ENCODE measurements at places on chromosomes 7 and 10.

DNA sequence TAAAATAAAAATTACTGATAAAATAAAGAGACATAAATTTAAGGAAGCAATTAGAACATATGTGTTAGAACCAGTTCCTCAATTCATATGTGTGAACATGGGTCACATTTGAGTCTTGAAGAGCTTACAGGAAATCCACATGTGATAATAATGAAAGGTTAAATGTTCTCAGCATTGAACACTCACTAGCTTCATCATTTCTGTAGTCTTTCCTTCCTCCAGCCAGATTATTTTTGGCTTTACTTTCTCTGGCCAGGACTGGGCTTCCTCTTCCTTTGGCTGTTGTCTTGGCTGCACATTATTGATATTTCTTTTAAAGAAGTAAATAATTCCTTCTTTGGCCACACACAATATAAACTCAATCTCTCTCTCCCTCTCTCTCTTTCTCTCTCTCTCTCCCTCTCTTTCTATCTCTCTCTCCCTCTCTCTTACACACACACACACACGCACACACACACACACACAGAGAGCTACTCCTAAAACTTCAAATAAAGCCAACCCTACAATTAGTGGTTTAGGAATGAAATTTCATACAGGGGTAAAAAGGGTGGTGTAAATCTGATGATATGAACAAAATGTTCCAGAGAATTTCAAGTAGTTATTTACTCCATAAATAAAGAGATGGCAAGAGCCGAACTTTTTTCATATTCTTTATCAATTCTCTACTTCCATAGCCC, 171.2 kb downstream of the REEP3 start:
- no peak for DNase-seq

GRCh38 chr10:133394801-133395221, 854 bp downstream of the MTG1 start:
- no peak for DNase-seq

GRCh38 chr7:127245607-127246006, 7.1 kb downstream of the GRM8 start:
- no peak for DNase-seq

- DNase-seq, result no peak
Observed at GRCh38 chr10:89228962-89229361, 21.8 kb upstream of the CH25H start.

DNA sequence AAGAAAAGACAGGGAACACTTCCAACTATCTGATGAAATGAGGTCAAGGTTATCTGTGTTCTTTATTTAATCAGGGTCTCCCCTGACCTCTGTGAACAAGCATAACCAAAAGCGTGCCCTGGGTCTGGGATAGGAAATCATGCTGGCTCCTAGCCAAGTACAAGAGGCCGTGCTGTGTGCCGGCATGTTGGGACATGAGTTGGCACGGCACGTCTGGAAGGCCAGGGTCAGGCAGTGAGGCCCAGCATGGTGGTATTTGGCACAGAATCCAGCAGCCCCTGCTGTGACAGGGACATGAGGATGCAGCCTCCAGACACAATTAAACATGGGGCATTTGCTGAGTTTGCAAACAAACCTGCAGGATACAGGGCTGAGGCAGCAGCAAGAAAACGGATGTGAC, 320.4 kb downstream of the PLXNA4 start:
- DNase-seq, result no peak

GRCh38 chr7:37552030-37552429, 103.4 kb upstream of the ELMO1 start:
- DNase-seq, result no peak

DNA sequence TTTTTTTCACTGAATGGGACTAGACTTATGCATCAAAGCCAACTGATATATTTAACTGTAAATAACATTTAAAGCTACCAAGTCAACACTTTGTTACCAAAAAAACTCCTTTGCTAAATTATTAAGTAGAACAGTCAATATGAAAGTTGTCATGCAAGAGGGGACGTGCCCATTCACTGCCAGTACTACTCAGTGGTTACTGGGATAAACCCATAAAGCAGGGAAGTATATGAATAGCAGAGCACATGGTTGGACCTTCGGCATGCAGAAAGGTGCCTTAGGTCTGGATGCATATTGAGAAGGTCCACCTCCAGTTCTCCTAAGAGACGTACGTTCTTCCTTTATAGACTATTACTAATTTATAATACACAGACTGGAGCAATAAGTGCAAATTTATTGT, 120.1 kb downstream of the SVOPL start:
- no peak for DNase-seq

DNA sequence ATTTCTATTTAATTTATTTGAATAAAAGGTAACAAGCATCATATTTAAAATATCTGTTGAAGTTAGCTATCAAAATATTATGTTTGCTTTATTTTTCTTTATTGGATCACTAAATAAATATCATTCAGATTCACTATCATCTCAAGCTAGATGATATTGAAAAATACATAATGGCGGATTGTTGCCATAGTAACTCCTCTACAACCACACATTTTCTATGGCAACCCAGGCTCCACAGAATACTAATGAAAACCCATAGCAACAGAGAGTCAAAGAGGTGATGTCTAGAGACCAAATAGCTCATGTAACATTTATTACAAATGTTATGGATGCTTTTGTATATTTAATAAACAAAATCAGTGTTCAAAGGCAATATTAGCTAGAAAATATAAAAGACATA, 148.9 kb upstream of the CDK1 start:
- no peak for DNase-seq

- DNase-seq, result no peak
Observed at GRCh38 chr10:4127518-4128315, 342.7 kb upstream of the KLF6 start.

- no peak for DNase-seq
Observed at GRCh38 chr10:90197766-90198165, 496.4 kb downstream of the KIF20B start.

DNA sequence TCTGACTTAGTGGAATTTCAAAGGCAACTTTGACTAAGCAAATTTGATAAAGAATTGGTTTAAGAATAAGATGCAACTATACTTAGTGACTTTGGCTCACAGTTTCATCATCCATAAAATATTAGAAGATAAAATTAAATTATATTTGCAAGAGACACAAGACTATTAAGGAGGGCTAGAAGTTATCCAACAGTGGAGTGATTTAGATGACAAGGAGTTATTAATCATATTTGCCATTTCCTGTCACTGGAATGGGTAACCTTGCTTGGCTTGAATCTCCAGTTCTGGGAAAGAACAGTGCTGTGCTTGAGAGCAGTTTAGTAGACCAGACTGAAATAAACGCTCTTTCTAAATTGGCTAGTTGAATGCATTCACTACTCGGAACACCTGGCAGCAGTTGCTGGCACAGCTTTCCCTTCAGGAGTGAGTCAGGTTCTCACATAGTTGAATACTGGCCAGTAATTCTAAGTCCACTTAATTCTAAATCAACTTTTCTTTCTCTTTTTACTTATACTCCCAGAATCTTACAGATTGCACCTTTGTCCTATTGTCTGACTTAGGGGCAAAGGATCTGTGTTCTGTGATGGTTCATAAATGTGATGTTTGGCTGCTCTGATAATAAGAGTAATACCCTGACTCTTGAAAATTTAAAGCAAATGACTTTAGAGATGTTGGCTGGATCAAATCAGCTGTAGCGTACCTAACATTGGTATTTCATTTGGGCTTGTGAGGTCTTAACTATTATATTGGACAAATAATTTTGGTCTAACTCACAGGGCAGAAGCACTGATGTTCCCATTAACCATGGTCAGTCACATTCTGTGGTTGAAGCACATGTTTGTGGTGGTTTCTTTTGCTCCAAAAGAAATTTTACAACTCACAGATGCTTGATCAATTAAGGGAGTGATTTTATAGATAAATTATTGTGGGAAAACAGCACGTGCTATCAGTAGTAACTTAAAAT, 16.6 kb downstream of the STMP1 start:
- DNase-seq, result no peak

GRCh38 chr7:101953248-101953819, 135.9 kb downstream of the CUX1 start:
- DNase-seq, result no peak

- no peak for DNase-seq
Observed at GRCh38 chr7:159154243-159154642, 9.6 kb upstream of the VIPR2 start.

DNA sequence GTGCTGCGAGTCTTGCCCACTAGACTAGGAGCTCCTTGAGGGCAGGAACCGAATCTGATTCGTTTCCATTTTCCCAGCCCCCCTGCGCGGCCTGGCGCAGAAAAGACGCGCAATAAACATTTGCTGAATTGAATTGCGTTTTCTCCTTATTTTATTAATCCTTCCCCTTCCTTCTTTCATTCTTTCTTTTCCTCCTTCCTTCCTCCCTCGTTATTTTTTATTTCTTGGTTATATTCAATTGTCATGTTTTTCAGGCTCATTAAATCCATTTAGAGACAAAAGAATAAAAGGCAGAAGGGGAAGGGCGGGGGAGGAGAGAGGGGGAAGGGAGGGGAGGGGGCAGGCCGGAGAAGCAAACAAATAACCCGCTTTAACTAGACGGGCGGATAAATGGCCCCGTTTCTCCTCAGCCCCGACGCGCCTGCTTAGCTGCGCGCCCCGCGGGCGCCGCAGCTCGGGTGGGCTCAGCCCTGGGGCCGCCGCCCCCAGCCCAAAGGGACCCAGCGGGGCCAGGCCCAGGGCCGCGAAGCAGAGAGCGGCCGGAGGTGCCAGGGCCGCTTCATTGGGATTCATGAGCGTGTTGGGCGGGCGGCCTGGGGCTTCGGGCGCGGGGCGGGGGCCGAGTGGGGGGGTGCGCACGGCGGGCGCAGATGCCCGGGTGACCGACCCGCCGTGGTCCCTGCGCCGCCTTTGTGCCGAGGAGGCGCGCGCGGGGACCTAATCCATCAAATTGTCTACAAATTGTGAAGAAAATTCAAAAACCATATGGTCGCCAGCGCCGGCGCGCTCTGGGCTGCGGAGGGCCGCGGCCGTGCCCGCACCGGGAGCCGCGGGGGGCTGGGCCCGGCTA, 5.0 kb downstream of the LBX1 start:
- DNase-seq, result no peak

DNA sequence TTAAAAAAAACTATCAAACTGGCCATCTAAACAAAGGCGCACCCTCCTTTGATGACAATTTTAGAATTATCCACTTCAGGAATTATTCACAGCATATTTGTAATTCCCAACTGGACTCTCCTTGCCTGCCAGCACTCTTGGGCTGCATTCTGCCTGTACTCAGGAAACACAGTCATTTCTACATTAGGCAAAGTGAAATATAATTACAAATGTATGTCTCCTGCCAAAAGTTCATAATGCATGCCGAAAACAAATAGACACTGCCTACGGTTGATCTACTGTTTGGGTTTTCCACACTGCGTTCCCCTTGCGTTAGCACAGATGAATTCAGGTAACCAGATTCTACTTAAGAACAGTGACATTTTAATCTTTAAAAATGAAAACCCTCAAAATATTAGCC, 1.9 kb downstream of the HGF start:
- no peak for DNase-seq

- no peak for DNase-seq
Observed at GRCh38 chr7:146656988-146657387, 540.4 kb downstream of the CNTNAP2 start.

Measured in stimulated activated naive CD4-positive, alpha-beta T cell treated with Interleukin-2 at 50 U/mL for 16 hours (primary cell).